ENCODE measurements at places on chromosomes 2 and 18.

- DNase-seq, result no peak
Observed at GRCh38 chr2:152418688-152419087, 83.7 kb downstream of the FMNL2 start.

GRCh38 chr2:175877845-175878544 is 124.1 kb downstream of the LNPK start:
- no peak for DNase-seq

GRCh38 chr2:118846953-118847761 is at the start of gene EN1:
Gene EN1, minus strand, starts transcription at chr2:118847648. Its CDS starts 481 bp downstream, at chr2:118847167.
- no peak for DNase-seq

DNA sequence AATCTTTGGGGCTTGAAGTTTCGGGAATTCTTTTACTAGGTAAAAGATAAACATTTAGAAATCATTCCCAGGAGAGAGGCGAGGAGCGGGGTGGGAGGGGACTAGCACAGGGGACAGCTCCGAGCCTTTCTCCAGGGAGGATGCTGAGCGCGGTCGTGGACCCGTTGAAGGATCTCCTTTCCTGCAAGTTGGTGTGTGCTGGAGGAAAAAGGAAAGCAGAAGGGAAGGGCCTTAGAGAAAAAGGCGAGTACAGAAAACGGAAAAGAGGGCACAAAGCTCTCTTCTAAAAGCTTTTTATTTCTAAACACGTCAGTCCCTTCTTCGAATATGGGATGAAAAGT is 640 bp downstream of the SLC39A6 start:
- peak; percentile 11 for DNase-seq

- DNase-seq, result no peak
Observed at GRCh38 chr2:53768242-53768542, 588 bp downstream of the CHAC2 start.

DNA sequence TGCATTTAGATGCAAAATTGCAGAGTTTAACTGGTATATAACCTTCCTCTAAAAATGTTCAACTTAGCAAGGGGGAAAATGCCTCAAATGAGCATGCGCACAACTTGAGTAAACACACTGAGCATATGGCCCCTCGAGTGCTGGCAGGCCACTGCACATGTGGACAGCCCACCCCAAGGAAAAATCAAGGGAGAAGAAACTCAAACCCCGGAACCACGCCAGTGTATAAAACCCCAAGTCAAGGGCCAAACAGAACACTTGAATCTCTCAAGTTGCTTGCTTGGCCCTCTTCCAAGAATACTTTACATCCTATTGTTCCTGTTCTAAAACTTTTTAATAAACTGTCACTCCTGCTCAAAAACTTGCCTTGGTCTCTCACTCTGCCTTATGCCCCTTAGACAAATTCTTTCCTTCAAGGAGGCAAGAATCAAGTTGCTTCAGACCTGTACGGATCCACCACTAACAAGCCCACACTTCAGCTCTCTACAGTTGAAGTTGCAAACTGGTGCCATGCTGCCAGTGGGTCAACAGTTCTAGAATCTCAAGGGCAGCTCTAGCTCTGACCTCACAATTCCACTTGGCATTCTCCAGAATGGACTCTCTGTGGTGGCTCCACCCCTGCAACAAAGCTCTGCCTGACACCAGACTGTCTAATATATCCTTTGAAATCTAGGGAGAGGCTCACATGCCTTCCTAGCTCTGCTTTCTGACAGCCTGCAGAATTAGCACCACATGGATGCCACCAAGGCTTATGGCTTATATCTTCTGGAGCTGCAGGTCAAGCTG is 38.9 kb downstream of the HIBCH start:
- DNase-seq, result no peak

- no peak for DNase-seq
Observed at GRCh38 chr2:106516436-106516835, 29.3 kb downstream of the CD8B2 start.

DNA sequence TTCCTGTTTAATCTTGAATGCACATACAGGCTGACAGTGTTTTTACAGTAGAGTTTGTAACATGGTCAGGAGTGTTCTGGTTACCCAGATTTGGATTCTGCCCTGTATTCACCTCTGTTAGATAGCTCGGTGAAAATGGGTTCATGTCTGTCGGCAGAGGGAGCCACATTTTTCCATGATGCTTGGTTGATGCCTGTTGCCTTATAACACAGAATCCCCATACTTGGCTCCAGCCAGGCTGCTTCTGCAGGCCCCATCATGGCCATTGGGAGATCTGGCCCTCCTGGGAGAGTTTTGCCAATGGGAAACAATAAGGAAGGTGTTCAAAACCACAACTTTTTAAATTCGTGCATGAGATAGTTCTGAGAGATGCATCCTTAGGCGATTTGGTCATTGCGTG is 78.1 kb downstream of the WDSUB1 start:
- no peak for DNase-seq

DNA sequence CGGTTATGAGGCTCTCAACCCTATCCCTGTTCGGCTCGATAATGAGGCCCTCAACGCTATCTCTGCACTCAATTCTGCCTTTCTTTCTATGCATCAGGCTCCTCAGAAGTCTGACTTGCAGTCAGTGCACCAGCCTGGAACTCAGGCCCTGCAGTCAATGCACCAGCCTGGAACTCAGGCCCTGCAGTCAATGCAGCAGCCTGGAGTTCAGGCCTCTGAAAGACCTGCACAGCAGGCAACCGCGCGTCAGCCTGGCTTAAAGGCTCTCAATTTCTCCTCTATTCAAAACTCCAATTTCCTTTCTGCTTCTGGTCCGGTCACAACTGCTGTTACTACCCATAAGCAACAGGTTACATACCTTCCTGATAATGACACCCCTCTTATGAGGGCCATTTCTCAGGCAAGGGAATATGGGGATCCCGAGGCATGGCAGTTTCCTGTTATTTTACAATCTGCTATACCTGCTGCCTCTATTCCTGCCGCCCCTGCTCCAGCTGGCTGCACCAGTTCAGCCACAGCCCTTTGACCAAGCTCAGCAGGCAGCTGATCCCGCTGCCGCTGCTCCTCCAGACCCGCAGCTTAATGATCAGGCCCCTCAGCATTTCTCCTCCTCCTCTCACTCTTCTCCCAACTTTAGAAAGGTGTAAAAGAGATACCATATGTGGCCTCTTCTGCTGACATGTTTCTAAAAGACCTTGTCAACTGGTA is 933.6 kb upstream of the FANCL start:
- no peak for DNase-seq

DNA sequence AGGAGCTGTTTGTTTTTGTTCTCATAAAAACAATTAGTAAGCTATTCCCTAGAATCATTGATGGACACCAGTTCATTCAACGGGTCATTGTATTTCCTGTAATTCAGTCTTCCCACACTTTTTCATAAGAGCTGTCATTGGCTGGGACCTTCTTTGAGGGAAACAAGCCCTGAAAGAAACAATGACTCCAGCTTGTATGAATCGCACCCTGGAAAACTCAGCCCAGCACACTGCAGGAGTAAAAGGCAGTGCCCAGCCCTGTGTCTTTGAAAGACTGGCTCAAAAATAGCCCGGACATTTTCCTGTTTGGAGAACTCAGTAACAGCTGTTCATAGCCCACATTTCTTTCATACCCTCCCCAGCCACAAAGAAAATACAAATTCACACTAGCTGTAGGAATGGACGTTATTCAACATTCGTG is 81.5 kb downstream of the NCKAP5 start:
- no peak for DNase-seq

- peak; percentile 39 for DNase-seq
Observed at GRCh38 chr2:119028327-119029174, 86.6 kb downstream of the MARCO start.

DNA sequence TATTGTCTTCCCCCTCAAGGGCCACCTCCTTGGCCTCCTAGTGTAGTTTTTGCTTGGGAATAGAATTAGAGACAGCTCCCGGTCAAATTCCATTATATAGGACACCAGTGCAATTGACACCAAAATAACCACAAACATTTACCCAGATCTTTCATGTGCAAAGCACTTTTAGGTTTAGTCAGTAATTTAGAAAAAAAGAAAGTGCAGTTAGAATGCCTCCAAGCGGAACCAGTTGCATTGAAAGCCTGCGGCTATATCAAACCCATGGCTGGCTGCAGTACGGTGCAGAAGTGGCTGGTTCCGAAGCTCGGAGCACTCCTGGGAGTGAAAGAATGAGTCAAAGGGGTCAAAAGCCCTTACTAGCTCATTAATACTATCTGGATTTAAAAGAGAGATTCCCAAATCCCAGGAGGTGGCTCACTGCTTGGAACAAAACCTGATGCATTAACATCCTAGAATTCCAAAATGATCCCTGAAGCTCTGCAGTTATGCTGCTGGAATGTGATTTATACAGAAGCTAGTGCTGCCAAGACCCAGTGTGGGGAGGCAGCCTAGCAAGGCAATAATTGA is 432.2 kb upstream of the KLHL29 start:
- DNase-seq, result no peak

GRCh38 chr2:108547606-108548005 is 13.3 kb downstream of the LIMS1 start:
- no peak for DNase-seq

DNA sequence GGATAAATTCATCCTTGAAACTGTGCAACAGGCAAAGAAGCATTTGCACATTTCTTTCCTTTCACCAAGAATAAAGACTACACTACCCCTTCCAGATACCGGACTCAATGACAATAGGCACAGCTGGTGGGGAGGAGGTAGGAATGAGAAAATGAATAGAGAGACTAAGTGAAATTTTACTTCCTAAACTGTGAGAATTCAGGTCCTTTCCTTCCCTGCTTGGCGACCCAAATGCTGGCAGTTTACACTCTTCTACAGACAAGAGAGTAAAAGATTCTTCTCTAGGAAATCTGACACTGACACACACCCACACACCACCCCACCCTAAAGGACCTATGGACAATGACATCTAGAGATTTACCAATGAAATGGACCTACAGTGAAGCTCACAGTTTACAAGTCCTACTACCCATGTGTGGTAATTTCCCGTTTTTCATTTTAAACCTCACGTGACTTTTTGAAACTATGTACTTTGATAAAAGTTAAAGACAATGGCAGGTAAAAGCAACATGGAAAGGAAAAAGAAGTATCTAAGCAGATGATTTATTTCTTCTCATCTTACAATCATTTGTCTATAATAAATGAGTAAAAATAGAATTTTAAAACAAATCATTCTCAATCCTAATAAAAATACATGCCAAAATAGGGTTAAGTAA is 27.9 kb downstream of the REV1 start:
- DNase-seq, result no peak

GRCh38 chr2:17961789-17962188 is 83.3 kb downstream of the KCNS3 start:
- no peak for DNase-seq

GRCh38 chr2:73839653-73840411 is 11.1 kb downstream of the STAMBP start:
- no peak for DNase-seq

DNA sequence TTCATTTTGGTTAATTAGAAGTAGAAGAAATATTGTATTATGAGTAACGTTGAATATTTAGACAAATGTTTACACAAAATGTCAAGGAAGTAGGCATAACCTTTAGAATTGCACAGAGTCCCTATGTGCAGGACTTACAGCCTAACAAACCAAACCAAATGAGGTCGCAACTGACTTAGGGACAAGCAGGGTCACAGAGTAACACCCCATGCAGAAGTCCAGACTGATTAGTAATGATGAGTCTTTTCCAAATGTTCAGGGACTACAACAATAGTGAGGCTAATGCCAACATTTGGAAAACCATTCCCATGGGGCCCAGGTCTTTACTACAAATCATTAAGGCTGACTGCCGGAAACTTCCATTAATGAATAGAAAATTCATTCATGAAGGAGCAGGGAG is 452.5 kb upstream of the CHAC2 start:
- no peak for DNase-seq

- DNase-seq, result no peak
Observed at GRCh38 chr18:54032412-54032811, 192.1 kb downstream of the MBD2 start.

DNA sequence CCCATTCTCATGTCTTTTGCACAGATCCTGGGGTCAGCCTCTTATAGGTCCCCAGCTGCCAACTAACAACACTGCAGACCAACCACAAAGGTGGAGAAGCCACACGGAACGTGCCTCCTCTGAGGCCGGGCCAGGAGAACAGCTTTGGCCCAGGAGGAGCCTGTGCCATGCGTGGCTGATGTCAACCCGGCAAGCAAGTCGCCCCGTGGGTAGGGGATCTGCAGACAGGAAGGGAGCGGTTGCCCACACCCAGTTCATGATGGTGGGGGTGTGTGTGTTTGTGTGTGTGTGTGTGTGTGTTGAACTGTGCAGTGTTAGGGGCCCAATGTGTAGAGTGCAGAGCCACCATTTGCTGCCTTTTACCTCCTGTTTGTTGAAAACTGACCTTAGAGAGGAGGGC is 2.4 kb upstream of the CLEC4F start:
- DNase-seq, result peak; percentile 8

DNA sequence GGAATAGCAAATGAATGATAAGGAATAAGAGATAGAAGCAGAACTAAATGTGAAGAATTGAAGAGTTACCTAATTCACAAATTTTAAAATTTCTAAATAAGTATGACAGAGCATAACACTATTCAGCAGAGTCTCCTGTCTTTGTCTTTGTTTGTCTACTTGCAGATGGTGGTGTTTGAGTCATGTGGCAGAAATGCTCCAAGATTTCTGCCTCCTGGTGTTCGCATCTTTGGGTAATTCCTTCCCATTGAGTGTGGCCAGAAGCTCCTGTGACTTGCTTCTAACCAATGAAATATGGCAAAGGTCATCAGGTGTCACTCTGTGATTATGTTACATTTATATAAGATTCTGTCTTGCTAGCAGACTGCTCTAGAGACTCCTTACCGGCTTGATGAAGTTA is 45.6 kb upstream of the GALNT3 start:
- DNase-seq, result no peak

DNA sequence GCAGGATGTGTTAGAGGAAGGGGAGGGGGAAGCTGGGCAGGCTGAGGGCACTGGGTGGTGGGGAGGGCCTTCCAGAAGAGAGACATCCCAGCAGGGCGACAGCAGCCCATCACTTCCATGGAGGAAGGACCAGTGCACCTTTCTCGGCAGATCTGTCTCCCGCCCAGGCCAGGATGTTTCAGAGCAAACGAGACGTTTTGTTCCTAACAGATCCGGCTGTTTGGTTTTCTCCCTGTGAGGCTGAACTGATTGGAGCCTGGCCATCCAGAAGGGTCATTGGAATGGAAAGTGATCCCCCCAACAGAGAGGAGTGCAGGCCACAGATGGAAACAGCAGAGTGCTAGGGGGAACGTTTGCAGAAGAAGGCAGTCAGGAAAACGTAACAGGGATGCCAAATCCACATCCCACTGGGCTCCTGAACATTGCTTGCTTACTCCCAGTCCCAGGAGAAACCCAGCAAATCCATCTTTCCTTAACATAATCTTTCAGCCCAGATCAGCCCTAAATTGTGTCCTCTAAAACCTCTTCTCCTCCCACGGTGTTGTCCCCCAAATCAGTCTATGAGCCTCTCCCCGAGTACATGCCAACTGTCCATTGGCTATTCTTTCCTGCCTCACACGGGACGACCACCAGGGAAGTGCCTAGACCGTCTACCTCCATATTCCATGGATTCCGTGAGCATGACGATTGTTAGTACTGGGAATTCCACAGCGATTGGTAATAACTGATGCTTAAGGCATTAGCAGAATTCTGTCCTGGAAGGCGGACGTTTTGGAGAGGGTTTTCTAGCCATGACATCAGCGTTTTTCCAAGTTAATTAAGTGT is 126.8 kb downstream of the SEPTIN10 start:
- DNase-seq, result no peak

Data from GM12865 (cell line).